ENCODE measurements at places on chromosomes 4 and X. TPM values are rescaled to one million over a fixed set of nuclear protein-coding genes. Genes with fewer than 3 reads are reported as not detected.

The ATP8A1 gene
- not detected for total RNA-seq

DNA sequence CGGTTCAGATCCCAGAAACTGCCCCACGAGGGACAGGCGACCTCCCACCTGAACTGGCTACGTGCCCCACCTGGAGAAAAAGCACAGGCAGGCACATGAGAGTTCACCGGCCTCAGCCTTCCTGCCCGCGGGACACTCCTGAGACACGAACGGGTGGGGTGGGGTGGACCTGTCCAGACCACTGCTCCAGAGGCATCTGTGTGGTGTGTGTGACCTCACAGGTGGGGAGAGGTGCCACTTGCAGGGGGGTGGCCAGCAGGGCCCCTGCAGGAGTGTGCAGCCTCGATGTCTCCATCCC lies 18.5 kb downstream of the NELFA start:
- DNase-seq: no peak

DNA sequence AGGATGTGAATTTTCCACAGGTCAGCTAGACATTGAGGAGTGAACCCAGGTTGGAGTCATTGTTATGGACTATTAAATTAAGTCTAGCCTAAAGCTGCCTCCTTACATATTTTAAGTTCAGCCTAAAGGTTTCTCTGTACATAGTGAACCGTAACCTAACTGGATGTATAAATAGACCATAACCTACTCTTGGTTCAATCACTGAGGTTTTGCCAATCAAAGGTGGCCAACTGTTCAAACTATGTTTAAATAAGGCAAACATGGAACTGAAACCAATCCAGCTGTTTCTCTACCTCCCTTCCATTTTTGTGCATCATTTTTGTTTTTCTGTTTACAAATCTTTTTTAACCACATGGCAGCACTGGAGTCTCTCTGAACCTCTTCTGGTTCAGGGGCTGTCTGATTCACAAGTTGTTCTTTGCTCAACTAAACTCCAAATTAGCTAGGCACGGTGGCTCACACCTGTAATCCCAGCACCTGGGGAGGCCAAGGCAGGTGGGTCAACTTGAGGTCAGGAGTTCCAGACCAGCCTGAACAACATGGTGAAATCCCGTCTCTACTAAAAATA lies 43.9 kb upstream of the SFRP2 start:
- no peak for DNase-seq

- no peak for DNase-seq
Measured at GRCh38 chr4:97185233-97185632, 958.0 kb downstream of the STPG2 start.

The GSX2 gene
- not detected for total RNA-seq
